ENCODE measurements at places on chromosomes 2 and 18. TPM values are rescaled to one million over a fixed set of nuclear protein-coding genes. Genes with fewer than 3 reads are reported as not detected.

DNA sequence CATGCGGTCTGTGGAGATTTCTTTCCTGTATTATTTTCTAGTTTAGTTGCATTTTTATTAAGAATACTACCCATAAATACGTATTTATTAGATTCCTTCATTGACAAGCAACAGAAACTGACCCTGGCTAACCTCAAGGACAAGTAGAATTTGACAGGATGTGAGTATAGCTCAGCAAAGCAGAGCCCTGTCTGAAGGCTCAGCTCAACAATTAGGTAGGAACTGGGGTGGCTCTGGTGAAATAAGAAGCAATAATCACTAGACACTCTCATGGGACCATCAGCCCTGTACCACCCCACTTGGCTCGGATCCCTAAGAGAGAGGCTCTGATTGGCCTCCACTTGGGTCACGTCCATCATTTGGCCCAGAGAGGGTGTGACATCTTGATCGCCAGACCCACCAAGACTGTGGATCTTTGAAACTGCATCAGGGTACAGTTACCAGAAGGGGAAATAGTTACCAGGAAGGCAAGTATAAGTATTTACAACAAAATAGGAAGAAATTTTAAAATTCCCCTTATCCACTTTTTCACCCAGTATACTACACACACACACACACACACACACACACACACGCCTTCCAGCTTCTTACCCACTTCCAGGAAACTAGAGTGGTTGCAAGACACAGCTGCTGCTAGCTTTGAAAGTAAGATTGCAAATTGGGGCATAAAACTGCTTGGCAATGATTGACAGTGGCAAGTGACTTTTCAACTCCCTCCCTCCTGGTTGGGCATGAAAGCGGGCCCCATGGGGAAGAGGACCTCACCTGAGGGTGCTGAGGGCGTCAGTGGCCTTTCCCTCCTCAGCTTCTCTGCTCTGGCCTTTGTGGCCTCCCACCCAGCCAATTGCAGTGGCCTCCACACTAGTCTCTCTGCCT lies 41.8 kb downstream of the KCTD18 start:
- DNase-seq = peak; percentile 76
- peaks cover 14% of the 10 kb centered on the region for H3K36me3 ChIP-seq
- peaks cover 34% of the 10 kb centered on the region for H3K4me1 ChIP-seq
- H3K27me3 ChIP-seq = no peaks in the 10 kb centered on the region
- peak overlapping the region; percentile 70 for H3K4me3 ChIP-seq

DNA sequence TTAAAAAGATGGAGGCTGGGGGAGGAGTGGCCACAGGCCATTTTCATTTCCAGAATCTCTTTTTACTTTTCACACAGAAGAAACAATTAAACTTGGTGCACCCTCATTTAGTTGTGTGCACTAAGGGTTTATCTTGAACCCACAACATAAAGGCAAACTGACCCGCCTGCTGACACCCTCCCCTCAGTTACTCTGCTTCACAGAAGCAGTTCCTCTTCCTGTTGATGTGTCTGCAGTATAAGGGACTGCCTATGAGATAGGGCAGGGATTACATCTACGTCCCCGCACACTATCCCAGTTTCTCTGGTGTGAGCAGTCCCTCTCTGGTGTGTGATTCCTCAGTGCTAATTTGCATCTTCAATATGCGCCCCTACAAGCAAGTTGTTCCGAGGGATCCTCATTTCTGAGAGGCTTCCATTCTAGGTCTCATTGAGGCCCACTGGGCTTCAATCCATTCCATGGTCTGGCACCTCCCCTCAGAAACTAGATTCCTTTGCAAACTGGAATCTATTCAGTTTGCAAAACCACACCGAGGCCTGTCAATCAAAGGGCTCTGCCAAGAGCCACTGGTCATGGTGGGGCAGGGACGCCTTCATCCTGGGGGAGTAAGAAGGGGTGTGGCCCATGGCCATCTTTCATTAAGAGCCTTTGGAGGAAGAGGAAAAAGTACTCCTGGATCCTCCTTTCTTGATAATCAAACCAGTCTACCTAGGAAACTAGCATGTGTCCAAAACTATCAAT lies 12.3 kb downstream of the CREG2 start:
- no peaks in the 10 kb centered on the region for H3K36me3 ChIP-seq
- H3K27ac ChIP-seq = no peak overlapping the region
- peaks cover 7% of the 10 kb centered on the region for H3K27me3 ChIP-seq
- H3K4me1 ChIP-seq = peaks cover 12% of the 10 kb centered on the region
- no peak overlapping the region for H3K4me3 ChIP-seq

DNA sequence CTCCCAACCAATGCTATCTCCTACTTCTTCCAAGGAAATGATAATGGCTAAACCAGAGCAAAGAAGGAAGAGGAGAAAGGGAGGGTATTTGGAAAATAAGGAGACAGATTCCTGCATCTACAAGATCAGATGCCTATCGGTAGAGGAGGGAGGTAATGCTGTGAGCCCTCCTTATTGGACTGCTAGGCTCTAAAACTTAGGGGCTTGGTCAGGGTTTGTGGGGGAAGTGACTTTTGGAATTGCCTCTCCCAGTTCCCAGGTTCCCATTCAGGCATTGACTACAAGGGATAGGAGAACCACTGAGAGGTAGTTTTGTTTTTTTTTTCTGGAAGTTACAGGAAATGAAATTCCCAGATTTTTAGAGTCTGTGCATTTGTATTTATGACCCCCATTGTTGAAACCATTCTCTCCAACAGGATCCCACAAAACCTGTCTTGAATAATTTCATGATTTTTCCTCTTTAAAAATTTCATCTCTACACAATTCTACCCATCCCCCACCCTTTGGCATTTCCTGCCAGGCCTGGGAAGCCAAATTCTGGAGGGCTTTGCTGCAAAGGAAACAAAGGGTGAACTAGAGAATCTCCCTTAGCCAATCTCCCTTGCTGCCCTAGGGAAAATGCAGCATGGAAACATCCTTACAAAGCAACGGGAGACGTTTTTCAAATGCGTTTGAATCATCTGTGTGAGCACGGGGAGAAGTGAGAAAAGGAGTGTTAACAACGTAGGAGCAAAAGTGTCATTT lies 282.1 kb upstream of the EPAS1 start:
- no peaks in the 10 kb centered on the region for H3K27me3 ChIP-seq
- no peak overlapping the region for H3K4me3 ChIP-seq
- H3K36me3 ChIP-seq = peaks cover 14% of the 10 kb centered on the region
- peaks cover 38% of the 10 kb centered on the region for H3K4me1 ChIP-seq
- no peak overlapping the region for H3K27ac ChIP-seq

DNA sequence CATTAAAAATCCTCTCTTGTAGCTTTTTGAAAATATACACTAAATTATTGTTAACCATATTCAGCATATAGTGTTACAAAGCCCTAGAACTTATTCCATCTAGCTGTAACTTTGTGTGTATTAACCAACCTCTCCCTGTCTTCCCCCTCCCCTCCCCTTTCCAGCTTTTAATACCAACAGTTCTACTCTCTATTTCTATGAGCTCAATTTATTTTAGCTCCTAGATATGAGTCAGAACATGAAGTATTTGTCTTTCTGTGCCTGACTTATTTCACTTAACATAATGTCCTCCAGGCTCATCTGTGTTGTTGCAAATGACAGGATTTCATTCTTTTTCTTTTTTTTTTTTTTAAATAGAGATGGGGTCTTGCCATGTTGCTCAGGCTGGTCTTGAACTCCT lies 45.1 kb downstream of the GPD2 start:
- no peaks in the 10 kb centered on the region for H3K27me3 ChIP-seq
- H3K4me1 ChIP-seq = peaks cover 37% of the 10 kb centered on the region
- H3K36me3 ChIP-seq = peaks cover 22% of the 10 kb centered on the region

DNA sequence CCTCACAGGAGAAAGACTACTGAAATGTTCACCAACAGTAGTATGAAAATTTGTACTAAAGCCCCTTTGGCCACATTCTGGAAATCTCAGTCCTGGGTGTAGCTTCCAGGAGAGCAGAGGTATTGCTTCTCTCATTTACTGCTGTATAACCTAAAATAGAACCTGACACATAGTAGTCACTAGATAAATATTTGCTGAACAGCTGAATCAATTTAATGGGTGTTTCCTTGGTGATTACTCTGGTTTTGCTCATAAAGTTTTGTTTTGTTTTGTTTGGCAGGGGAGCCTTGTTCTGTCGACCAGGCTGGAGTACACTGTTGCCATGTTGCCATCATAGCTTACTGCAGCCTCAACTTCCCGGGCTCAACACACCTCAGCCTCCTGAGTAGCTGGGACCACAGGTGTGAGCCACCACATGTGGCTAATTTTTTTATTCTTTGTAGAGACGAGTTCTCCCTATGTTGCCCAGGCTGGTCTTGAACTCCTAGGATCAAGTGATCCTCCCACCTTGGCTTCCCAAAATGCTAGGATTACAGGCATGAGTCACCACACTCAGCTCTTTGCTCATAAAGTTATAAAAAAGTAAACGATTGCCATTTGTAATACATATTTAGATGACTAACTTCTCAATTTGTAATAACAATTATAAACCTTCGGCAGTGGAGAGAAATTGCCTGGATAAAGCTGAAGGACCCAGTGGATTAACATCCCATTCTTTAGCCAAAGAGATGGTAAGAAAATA lies 11.5 kb upstream of the PARD3B start:
- H3K27ac ChIP-seq = no peak overlapping the region
- no peaks in the 10 kb centered on the region for H3K4me1 ChIP-seq
- no peak for DNase-seq
- H3K27me3 ChIP-seq = no peaks in the 10 kb centered on the region

DNA sequence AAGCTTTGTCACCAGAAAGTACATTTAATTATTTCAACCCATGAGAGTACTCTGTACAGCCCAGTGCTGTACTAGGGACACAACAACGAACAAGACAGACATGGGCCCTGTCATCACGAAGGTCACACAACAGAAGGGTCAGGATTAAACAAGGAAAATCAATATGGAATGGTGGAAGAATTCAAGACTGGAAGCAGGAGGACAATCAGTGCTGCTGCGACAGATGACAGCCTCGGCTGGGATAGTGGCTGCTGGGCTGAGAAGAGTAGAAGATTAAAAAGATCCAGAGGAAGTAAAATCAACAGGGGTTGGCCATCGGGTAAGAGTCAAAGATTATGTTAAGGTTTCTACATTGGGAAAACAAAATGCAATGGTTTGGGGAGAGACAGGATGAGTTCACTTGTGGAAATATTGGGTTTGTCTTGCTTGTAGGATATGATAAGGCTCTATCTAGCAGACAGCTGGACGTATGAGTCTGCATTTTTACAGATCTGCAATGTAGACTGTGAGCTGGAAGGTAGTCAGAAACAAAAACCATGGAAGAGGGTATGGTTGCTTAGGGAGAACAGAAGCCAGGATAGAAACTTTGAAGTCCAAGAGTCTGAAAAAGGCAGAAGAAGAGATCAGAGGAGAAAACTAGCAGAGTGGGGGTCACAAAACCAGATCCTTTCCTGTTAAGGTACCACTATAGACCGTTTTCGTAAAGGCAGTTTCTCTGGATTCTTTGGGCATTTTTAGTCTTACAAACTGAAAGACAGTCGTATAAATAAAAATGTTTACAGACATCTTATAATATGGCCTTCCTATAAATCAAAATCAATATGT lies 84.1 kb downstream of the PRELID3A start:
- H3K36me3 ChIP-seq = peaks cover 3% of the 10 kb centered on the region
- H3K4me1 ChIP-seq = no peaks in the 10 kb centered on the region
- no peak overlapping the region for H3K4me3 ChIP-seq
- H3K27me3 ChIP-seq = peaks cover 4% of the 10 kb centered on the region
- no peak overlapping the region for H3K27ac ChIP-seq

DNA sequence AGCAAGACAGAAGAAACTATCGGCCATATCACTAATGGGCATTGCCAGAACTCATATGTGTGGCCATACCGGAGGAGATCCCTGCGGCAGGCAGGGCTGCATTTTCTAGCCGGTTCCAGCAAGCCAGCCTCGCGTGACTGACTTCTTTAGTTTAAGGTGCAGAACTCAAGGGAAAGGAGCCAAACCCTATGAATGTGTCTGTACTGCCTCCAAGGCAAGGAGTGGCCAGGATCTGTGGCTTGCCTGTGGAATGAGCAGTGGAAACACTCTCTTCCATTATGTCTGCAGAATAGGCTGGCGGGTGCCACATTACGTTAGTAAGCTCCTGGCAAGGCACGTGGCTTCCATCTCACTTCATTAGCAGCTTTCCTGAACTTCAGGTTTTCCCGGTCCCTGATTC lies 137.6 kb downstream of the ATL2 start:
- no peak overlapping the region for H3K27ac ChIP-seq
- no peaks in the 10 kb centered on the region for H3K36me3 ChIP-seq
- H3K4me1 ChIP-seq = no peaks in the 10 kb centered on the region
- H3K27me3 ChIP-seq = peaks cover 16% of the 10 kb centered on the region
- DNase-seq = no peak

DNA sequence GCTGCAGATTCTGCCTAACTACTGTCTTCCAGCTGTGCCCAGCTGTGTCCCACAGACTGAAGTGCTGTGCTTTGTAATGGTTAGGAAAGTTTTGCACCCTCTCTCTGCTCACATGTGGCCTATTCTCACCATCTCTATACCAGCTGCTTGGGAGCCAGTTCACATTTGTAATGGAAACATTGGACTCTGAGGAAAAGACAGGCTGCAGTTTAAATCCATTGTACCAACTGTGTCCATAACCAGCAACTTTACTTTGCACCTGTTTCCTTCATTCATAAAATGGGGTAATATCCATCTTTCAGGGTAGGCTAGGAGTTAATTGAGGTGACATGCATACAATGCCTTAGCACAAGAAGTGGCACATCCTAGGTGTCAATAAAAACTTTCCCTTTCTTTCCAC lies 344.0 kb downstream of the TNS1 start:
- H3K36me3 ChIP-seq = no peaks in the 10 kb centered on the region
- peaks cover 13% of the 10 kb centered on the region for H3K4me1 ChIP-seq
- H3K27ac ChIP-seq = no peak overlapping the region
- no peak for DNase-seq

The SERPINB7 gene
- total RNA-seq = not detected

The MC5R gene
- total RNA-seq = not detected

- H3K4me3 ChIP-seq = no peak overlapping the region
- no peaks in the 10 kb centered on the region for H3K36me3 ChIP-seq
- no peak overlapping the region for H3K27ac ChIP-seq
- no peaks in the 10 kb centered on the region for H3K4me1 ChIP-seq
- peaks cover 8% of the 10 kb centered on the region for H3K27me3 ChIP-seq
- DNase-seq = peak; percentile 40
Observed at GRCh38 chr2:238729261-238729935, 118.5 kb upstream of the TWIST2 start.

GRCh38 chr2:16613539-16614011 lies 52.1 kb downstream of the CYRIA start:
- H3K27me3 ChIP-seq = peaks cover 2% of the 10 kb centered on the region
- H3K27ac ChIP-seq = no peak overlapping the region
- H3K36me3 ChIP-seq = no peaks in the 10 kb centered on the region
- peaks cover 4% of the 10 kb centered on the region for H3K4me1 ChIP-seq
- no peak overlapping the region for H3K4me3 ChIP-seq

GRCh38 chr2:26812731-26813130 lies 26.9 kb downstream of the CENPA start:
- H3K27me3 ChIP-seq = peaks cover 8% of the 10 kb centered on the region
- no peak overlapping the region for H3K27ac ChIP-seq
- peaks cover 6% of the 10 kb centered on the region for H3K4me1 ChIP-seq
- H3K36me3 ChIP-seq = no peaks in the 10 kb centered on the region

DNA sequence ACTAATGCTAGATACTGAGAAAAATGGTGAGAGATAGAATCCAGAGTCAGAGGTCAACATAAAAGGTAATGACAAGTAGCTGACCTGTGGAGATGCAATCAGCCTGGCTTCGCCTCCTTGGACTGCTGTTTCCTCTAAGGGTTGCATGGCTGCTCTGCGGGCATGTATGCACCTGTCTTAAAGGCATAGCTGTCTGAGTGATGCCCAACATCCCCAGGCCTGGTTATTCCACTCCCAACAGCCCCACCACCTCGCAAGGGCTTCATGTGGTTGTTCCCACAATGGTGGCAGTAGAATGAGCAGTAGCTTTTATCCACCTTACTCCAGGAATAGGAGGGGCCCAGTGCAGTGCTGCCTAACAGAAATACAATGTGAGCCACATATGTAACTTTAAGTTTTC lies 69.7 kb upstream of the ALK start:
- DNase-seq = no peak
- no peaks in the 10 kb centered on the region for H3K36me3 ChIP-seq
- no peak overlapping the region for H3K27ac ChIP-seq
- peaks cover 2% of the 10 kb centered on the region for H3K27me3 ChIP-seq

The FEV gene
- not detected for total RNA-seq

Data from activated CD4-positive, alpha-beta T cell treated with anti-CD3 and anti-CD28 coated beads, Interleukin-2, amount 10 ng/mL, durations not matched to agents 24 days and 14 days (primary cell).